IMR-90 (cell line): ENCODE measurements at places on chromosomes 4 and X. TPM values are rescaled to one million over a fixed set of nuclear protein-coding genes. Genes with fewer than 3 reads are reported as not detected.
A peak's percentile ranks its signal among the peaks of the same experiment; 100 is the strongest.

DNA sequence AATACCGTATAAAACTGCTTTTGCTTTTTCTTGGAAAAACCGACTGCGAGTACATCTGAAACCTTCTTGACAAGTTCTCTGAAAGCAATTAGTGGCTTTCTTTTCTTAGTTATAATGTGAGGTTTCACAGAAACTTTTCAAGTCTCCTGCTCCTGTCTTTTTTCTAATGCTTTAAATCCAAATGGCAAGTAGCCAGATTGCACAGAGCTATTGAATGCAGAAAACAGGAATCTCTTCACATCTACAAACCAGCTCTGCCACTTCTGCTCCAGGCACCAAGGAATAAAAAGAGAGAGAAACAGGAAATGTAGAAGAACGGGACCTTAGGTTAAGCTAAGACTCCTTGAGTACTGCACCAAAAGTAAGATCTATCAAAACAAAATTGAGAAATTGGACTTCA is 267.3 kb upstream of the TET2 start:
- H3K4me3 ChIP-seq = no peak overlapping the region
- H3K27me3 ChIP-seq = no peaks in the 10 kb centered on the region
- DNase-seq = no peak
- H3K36me3 ChIP-seq = no peaks in the 10 kb centered on the region

DNA sequence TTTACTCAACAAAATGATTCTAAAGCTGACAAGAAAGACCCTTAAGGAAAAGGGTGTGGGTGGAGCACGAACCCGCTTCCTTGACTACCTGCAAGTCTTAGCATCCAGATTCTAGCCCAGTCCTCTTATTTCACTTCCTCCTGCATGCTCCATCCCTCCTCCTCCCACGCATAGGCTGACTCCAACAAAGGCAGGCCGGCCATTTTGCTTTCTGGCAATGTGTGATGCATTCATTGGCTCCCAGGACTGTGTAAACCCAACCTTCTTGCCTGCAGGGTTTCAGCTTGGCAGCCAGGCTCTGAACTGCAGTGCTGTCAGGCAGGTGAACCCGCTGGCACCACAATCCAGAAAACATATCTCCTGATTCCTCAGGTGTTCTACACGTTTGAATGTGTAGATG is 39.3 kb downstream of the RTL9 start:
- H3K27me3 ChIP-seq = peaks cover 2% of the 10 kb centered on the region; the same call in 1 of the 2 replicates
- peaks cover 10% of the 10 kb centered on the region for H3K4me1 ChIP-seq
- no peak for DNase-seq
- no peak overlapping the region for H3K27ac ChIP-seq
- H3K36me3 ChIP-seq = no peaks in the 10 kb centered on the region

- peaks cover 2% of the 10 kb centered on the region; the same call in 1 of the 2 replicates for H3K27me3 ChIP-seq
- peak; percentile 77 for DNase-seq
- H3K36me3 ChIP-seq = peaks cover 3% of the 10 kb centered on the region
- H3K27ac ChIP-seq = no peak overlapping the region
- H3K4me1 ChIP-seq = no peaks in the 10 kb centered on the region
- H3K4me3 ChIP-seq = no peak overlapping the region
These were observed 82.0 kb downstream of the PLS3 start for GRCh38 chrX:115642895-115643530.

GRCh38 chr4:7795983-7796382 is 143.7 kb downstream of the AFAP1 start:
- H3K4me3 ChIP-seq = no peak overlapping the region
- H3K27me3 ChIP-seq = no peaks in the 10 kb centered on the region
- peaks cover 2% of the 10 kb centered on the region; the same call in 1 of the 2 replicates for H3K4me1 ChIP-seq
- no peak for DNase-seq
- no peak overlapping the region for H3K27ac ChIP-seq
- peaks cover 64% of the 10 kb centered on the region for H3K36me3 ChIP-seq

DNA sequence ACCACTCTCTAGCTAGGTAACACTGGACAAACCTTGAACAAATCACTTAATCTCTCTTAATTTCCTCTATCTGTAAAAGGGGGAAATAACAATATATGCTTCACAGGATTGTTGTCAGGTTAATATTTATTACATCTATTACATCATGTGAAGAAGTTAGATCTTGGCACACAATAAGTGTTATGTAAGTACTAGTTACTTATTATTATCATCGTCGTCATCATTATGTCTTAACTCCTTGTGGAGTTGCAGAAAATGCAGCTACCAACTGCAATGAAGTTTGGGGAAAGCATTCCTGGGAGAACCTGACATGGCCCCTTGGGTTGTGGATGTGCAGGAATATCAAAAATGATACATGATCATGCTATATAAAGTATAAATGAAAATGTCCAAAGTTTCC is 4.8 kb upstream of the JCHAIN start:
- no peaks in the 10 kb centered on the region for H3K36me3 ChIP-seq
- DNase-seq = no peak
- no peak overlapping the region for H3K4me3 ChIP-seq
- peaks cover 2% of the 10 kb centered on the region; the same call in 1 of the 2 replicates for H3K4me1 ChIP-seq

DNA sequence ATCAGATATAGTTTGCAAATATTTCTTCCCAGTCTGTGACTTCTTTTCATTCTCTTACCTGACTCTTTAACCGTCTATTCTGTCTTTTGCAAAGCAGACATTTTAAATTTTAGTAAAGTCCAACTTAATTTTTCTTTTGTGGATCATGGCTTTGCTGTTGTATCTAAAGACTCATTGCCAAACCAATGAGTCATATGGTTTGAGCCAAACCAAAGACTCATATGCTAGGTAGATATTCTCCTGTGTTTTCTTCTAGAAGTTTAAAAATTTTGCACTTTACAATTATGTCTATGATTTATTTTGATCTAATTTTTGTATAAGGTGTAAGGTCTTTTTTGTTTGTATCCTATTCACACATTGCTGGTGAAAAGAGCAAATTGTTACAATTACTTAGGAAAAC is 446.8 kb downstream of the ANKRD50 start:
- no peaks in the 10 kb centered on the region for H3K36me3 ChIP-seq
- H3K27me3 ChIP-seq = no peaks in the 10 kb centered on the region
- peak; percentile 62 for DNase-seq
- no peaks in the 10 kb centered on the region for H3K4me1 ChIP-seq

DNA sequence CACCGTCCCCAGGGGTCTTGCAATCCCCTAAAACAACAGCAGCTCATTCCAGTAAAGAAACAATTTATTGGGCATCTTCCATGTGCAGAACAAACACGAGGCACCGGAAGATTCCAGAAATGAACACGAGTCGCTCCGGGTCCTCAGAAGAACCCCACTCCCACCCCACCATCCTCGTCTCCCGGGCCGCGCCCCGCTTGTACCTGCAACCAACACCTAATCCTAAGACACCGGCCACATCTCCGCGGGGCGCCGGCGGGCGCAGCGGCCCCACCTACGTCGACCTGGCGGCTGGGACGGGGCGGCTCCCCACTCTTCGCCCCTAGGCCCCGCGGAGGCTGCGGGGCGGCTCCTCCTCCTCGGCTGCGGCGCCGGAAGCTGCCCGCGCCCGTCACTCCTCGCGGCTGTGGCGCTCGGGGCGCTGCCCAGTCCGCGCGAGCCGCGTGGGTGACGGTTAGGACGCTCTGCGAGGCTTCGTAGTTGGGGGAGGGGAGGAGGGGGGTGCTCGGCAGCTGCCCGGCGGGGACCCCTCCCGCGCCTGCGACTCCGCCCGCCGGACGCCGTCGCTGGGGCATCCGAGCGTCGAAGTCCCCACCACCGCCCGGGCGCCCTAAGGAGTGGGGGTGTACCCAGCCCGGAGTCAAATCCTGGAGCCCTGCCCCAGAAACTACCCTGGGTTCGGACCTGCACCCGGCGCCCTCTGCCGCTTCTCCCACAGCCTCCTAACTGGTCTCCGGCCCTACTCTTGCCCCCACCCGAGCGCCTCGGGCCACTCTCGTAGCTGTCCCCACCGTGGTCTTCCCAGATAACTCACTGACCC is at the start of gene CCDC158:
Gene CCDC158 (minus strand): TSS at position 380 of the 820 bp plus-strand sequence. CDS start 17,934 bp downstream, outside the sequence.
- no peaks in the 10 kb centered on the region for H3K4me1 ChIP-seq
- peaks cover 47% of the 10 kb centered on the region for H3K27me3 ChIP-seq

DNA sequence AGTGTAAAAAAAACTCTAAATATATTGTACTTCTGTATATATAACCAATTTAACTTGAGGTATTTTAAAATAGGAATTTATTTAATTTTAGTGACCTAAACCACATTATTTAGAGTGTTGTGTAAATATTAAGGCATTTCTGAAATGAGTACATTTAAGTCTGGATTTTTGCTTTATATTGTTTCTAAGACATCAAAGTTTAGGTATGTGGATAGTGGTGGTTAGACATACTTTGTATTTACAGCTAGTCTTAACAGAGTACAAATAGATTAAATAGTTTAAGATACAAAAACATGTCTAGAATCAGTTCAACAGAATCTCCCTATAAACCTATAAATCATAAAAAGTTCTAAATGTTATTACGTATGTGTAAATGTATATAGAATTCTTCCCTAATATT is 588.5 kb downstream of the TRIML1 start:
- DNase-seq = peak; percentile 55
- no peak overlapping the region for H3K27ac ChIP-seq
- H3K4me3 ChIP-seq = no peak overlapping the region
- no peaks in the 10 kb centered on the region; the same call in 1 of the 2 replicates for H3K4me1 ChIP-seq
- H3K36me3 ChIP-seq = no peaks in the 10 kb centered on the region

GRCh38 chr4:38145741-38146140 is 185.5 kb downstream of the PTTG2 start:
- peaks cover 33% of the 10 kb centered on the region for H3K4me1 ChIP-seq
- no peaks in the 10 kb centered on the region for H3K27me3 ChIP-seq
- peak; percentile 98 for DNase-seq
- peak overlapping the region; percentile 78; the same call in 1 of the 2 replicates for H3K27ac ChIP-seq
- H3K36me3 ChIP-seq = no peaks in the 10 kb centered on the region

DNA sequence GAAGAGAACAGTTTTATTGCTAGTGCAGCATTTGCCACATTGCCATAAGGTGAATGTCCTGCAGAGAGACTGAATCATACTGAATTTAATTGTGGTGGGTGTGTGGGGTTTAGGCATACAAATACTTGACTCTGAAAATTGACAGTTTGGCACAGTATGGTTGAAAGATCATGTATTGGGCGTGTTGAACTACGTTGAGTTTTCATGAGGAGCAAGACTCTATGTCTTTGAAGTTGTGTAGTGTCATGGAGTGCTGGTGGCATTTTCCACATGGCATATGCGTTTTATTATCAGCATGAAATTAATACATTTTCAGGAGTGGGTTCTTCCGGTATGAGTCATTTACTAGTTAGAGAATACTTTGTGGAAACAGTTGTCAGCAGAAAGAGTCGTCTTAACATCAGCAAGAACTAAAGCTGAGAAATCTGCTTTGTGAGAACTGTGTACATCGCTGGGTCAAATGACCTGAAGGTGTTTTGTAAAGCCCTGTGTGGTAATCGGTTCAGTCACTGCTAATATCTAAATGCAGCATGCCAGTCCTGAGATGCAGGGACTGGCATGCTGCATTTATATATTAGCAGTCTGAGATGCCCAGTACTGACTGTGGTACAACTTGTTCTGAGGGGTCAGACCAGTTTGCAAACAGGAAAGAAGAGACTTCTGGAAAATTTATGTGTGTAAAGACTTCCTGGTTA is 50.3 kb downstream of the ARHGAP10 start:
- DNase-seq = peak; percentile 70
- H3K4me1 ChIP-seq = peaks cover 16% of the 10 kb centered on the region
- H3K4me3 ChIP-seq = no peak overlapping the region
- H3K36me3 ChIP-seq = no peaks in the 10 kb centered on the region
- no peak overlapping the region for H3K27ac ChIP-seq

Gene GAGE10
- not detected in 2 replicates for total RNA-seq

Gene BBS7
- total RNA-seq = 29.4 and 32.3 TPM in 2 replicates
